ENCODE measurements at places on chromosomes 2 and 18.
A peak's percentile ranks its signal among the peaks of the same experiment; 100 is the strongest.

DNA sequence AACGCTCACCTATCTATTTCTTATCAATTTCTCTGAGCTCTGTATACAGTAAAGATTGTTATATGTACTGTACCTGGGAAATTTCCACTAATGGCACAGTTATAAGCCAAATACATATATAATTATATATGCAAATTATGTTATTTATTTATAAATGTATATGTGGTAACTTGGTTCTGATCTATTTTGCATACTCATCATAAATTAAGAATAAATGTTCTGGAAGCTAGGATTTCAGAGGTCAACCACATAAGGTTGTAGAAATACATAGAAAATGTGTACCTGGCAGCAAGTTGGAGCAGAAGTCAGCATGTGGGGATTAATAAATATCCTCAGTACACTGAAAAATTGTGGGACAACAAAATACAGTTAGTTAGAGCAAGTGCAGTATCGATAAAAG, 353.7 kb upstream of the ZNF521 start:
- no peak for DNase-seq

DNA sequence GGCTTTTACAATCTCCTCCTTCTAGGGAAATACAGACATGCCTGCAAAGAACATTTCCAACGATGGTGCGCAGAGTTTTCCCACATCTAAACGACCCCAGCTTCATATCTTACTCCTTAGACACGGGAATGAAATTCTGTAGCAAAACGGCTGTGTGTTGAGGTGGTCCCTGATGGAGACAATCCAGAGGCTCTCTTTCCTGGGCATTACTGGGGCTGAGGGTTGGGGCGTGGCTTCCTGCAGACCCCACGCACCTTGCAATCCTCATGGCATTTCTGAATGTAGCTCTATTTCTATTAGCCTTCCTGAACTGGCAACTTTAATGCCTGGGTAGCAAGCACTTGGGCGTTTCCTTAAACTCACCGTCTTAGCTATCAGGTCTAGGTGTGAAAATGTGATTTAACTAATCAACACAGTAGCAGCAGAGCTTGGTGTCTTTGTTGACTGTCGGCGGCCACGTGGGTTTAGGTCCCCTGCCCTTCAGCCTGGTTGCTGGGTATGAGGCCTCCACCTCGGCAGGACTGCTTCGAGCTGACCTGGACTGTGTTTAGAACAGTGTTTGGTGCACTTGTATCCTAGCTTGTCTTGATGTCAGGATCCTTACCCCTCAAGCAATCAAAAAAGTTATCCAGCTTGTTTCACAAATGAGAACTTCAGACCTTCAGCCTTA, 242.8 kb downstream of the GBX2 start:
- DNase-seq = no peak

DNA sequence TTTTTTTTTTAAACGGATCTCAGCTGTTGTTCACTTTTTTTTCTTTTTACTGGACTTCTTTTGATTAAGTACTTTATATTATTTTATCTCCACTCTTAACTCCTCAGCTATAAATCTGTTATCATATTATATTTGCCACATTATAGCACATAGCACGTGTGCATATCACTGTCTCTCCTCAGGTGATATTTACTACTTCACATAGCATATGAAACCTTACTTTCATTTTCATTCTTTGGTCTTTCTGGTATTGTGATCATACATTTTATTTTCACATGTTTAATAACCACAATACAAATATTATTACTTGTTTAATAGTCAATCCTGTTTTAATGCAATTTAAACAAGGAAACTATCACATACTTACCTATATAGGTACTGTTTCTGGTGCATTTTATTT, 993.1 kb upstream of the TMEFF2 start:
- no peak for DNase-seq

DNA sequence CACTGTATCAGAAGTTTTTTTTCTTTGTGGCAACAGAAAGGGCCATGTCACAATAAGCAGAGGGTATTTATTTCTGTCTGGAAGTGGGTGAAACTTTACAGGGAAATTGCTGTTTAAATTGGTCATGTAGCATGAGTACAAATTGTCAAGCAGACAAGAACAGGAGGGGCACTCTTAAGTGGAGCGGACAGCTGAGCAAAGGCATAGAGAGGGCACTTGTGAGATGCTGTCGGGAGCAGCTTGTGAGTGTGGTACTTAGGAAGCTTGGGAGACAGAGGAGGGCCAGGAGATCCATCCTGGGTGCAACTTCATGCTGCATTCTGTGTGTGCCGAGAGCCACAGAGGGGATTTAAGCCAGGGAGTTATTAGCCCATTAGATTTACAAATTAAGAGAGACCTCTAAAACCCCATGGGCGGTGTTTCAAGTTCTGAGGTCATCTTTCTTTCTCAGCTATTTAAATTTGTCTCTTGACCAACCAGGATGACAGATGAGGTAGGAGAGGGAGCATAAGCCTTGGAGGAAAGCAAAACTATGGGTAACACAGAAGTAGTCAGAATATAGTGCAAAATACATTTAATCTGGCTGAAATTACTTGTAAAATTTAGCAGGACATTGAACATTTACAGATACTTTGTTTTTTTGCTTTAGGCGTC, 30.4 kb downstream of the INPP4A start:
- DNase-seq = no peak

DNA sequence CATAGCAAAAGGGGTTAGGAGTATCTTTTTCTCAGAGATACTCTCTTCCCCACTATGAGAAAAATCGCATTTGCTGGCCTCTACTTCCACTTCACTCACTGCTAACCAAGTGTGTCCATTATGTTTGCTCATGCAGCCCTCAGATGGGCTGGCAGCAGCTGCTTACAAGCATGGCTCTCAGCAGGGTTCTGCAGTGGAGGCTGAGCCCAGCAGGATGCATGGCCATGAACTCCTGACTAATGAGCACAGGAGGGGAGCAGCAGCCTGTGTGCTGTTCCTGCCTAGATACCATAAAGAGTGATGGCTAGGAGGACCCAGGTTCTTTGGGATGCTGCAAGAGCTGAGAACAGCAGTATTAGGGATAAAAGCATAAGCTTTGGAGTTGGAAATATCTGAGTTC, 316.9 kb upstream of the THSD7B start:
- DNase-seq = peak; percentile 52

- DNase-seq = no peak
These were observed 1.7 kb downstream of the INPP5D start for GRCh38 chr2:233061591-233062450.

- DNase-seq = no peak
These were observed 21.4 kb downstream of the SALL3 start for GRCh38 chr18:79000997-79001396.

DNA sequence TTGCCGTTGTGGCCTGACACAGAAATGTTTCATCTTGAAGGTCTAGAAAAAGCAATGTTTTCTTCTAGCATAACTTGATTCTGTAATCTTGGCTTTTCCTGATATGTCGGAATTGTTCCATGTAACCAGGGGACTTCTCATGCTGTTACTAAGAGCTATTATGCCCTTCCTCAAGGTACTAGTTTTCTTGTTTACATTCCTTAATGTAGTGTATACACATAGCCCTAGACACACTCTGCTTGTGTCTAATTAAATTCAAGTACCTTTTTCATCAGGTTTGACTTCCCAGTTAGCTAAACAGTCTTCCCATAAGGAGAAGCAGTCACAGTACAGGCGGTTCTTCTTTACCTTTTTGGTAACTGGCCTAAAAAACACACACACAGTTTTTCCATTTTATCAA, 122.8 kb upstream of the MSH6 start:
- no peak for DNase-seq

- no peak for DNase-seq
These were observed 105.9 kb downstream of the LYPD1 start for GRCh38 chr2:132564065-132564464.

DNA sequence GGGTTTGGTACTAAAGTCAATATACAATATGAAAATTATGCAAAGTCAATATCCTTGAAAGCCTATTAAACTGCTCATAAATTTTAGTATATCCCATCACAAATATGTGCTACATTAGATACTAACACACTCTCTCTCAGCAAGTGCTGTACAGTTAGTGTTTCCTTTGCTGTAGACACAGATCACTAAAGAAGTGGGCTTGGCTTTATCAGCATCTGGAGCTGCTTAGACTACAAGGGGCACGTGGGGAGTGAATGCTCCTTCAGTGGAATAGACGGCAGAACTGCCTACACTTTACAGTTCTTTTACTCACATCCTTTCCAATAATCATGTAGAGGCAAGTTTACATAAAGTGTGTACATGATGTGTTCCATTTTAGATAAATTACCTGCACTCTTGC, 26.0 kb upstream of the EFEMP1 start:
- DNase-seq = no peak

DNA sequence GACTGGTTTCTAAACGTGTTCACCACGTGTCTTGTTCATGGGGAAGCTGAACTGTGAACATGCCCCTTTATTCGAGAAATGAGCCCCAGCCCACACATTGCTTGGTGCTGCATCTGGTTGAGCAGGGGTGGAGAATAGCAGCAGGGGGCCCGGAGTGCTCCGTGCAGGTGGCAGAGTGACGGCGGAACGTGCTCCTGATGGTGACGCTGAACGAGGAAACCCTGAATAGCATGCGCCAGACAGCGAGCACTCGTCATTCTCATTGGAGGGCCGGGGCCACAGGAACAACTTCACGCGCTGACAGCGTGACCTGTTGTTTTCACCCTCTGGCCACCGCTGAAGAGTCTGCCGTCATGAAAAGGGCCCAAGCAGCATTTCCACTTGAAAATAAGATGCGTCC, 125.8 kb upstream of the TPO start:
- no peak for DNase-seq

DNA sequence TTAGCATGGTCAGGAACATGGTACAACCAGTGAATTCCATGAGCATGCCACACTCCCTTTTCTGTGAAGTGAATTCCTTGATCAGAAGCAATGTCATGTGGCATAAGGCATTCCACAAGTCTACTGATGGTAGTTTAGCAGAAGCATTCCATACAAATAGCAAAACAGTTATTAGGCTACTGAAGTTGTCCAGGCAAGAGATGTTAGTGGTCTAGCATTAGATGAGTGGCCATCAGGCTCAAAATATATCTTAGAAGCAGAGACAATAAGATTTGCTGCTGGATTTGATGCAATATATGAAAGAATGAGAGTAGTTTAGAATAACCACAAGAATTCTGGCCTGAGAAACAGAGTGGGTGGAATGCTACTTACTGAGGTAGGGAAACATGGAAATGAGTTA, 355.3 kb upstream of the NRXN1 start:
- DNase-seq = no peak

DNA sequence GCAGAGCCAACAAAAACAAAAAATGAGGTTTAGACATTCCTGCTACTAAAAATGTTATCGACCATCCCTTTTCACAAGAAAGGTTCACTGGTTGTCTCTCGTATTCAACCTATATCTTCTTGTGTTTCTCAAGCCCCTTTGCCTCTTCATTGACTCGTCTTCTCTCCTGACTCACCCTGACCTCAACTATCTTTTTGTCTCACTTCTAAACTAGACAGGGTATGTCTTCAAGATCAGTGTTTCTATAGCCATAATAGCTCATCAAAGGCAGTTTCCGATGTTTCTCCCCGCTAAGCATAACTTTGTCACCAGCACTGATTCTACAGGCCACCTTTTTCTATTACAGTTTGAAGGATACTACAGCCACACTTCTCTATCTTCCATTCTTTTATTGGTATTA, 178.4 kb downstream of the MEMO1 start:
- no peak for DNase-seq

- no peak for DNase-seq
These were observed 137.0 kb upstream of the ARHGAP28 start for GRCh38 chr18:6592522-6592921.

GRCh38 chr2:240295256-240296103, 140.0 kb upstream of the GPC1 start:
- DNase-seq = no peak

DNA sequence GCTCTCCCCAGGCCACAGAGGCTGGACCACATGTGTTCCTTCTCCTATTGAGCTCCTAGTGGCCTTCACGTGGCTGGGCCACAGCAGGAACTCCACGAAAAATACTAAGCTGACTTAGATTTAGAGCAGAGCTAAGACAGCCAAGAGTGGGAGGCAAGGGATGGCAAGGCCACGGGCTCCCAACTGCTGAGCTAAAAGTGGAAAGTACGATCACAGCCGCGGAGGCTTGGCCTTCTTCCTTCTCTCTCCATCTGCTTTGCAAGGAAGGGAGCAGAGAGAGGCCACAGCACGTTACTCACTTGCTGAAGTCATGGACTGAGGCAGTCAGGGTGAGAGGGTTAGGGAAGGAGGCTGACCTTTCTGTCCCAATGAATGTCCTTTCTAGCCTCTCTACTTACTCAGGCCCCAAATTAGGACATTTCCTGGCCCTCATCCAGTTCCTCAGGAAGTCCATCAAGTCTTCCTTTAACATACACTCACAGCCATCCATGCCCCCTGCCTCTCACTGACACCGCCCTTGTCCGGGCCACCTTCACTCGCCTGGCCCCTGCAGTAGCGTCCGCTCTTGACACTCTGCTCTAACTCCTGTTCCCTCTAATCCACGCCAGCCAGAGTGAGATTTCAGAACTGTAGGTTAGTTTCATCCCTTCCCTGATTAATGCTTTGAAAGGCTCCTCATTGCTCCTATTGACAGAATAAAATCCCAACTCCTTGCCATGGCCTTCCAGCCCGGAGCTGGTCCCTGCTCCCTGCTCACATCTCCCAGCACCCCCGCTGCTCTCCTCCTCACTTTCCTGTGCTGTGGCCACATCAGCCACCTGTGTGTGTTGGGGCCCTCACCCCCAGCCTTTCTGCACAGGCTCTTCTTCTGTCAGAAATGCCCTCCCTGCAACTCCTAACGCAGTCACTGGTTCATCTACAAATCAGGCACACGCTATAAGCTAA, 204.2 kb downstream of the CYP26B1 start:
- DNase-seq = no peak

DNA sequence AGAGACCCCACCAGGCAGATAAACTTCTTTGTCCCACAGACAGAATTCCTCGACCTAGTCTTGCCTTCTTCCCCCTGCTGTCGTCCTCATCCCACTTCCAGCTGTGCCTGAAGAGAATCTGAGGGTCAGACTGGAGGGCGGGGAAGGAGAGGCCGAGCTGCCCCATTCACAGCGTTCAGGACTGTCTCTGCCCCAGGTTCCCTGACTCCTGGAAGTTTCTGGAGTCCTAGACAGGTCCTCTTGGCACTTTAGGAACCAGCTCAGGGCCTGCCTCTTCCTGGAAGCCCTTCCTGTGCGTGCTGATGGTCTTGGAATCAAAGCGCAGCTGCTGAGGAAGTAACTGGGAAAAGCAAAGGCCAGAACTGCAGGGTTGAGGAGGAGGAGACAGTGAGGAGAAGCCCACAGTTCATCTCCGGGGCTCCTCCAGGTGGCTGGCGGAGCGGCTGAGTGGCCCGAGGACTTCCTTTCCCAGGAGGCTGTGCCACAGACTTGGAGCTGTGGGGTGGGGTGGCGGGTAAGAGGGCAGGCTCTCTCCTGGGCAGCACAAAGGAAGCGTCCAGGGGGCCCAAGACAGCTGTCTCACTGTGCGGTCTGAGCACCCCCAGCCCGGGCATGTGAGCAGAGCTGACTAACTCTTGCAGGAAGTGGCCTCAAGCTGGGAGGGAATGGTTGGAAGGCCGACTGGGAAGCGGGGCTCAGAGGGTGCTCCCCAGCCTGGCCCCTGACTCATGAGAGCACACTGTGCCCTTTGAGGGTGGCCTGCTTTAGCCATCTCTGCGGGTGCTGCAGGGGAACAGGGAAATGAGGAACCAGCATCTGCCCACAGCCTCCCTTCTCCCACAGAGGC, 39.5 kb downstream of the SDC1 start:
- no peak for DNase-seq

- DNase-seq = peak; percentile 48
These were observed 14.2 kb upstream of the SFXN5 start for GRCh38 chr2:73085691-73086090.

GRCh38 chr2:238016526-238016925, 44.3 kb upstream of the SCLY start:
- no peak for DNase-seq
